Right renal cortex interstitium (tissue), 3 donors: ENCODE measurements at places on chromosomes 4 and X. TPM values are rescaled to one million over a fixed set of nuclear protein-coding genes. Genes with fewer than 3 reads are reported as not detected.

CENPE gene
- 13.1 TPM for polyA plus RNA-seq

MAGEA12 gene
- not detected for polyA plus RNA-seq

MAGEC2 gene
- polyA plus RNA-seq: not detected

PNMA5 gene
- polyA plus RNA-seq: 0.40 TPM

HTT-AS gene
- not detected for polyA plus RNA-seq

TEX13D gene
- polyA plus RNA-seq: not detected

CT45A10 gene
- polyA plus RNA-seq: not detected

CXCL1 gene
- 0.50 TPM for polyA plus RNA-seq

GRCh38 chrX:130637591-130637990 is 235.8 kb downstream of the RBMX2 start:
- no peak for DNase-seq

DNA sequence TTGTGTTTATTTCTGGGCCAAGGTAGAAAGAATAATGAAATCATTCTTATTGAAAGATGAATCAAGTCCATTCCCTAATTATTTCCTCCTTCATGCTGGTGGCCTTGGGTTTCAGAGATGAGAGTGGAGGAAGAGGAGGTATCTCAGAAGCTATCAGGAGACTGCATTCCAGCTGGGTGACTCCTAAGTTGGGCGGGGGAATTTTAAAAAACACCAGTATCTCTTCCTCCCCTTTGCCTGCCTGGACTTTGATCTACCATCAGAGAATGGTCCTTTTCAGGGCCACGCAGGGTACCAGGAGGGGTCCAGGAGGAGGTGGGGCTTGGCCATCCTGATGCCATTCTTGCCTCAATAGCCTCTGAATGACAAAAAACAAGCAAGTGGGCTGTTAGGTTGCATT is 104.4 kb downstream of the ASMT start:
- no peak for DNase-seq

DNA sequence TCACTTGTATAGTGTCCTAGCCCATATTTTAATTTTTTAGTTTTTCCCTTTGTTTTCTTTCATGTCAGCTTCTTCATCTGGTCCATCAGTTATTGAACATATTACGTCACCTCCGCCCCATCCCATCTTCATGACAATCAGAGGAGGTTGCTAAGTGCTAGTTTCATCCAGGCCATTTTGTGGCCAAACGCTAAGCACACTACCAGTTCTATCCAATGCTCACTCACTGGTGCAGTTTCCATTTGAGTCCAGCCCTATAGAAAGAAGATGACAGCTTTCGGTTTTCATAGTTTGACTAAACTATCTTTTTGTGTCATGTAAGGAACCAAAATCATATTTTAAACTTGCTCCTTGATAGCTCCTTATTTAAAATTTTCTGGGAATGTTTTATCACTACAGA is 304.2 kb downstream of the TENM3 start:
- DNase-seq: no peak

- no peak for DNase-seq
Measured at GRCh38 chr4:37628977-37629609, 57.1 kb downstream of the RELL1 start.

- no peak for DNase-seq
Measured at GRCh38 chr4:125837493-125838201, 522.9 kb downstream of the FAT4 start.

DNA sequence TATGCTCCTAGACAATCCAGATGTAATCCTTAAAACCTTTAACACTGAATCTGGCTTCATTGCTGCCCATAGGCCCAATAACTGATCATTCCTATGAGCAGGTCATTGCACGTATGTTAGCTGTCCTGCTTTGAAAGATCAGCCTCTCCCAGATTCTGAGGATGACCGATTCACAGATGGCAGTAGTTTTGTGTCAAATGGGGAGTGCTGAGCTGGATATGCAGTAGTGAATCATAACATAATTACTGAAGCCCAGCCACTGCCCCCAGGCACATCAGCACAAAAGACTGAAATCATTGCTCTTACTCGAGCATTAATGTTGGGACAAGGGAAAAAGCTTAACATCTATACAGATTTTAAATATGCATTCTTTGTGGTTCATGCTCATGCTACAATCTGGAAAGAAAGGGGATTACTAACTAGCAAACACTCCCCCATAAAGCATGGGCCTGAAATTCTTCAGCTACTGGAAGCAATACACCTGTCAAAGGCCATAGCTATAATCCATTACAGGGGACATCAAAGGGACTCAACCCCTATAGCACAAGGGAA is 16.4 kb upstream of the ZNF280C start:
- no peak for DNase-seq

GRCh38 chr4:146269228-146269653 is 54.9 kb downstream of the REELD1 start:
- no peak for DNase-seq

DNA sequence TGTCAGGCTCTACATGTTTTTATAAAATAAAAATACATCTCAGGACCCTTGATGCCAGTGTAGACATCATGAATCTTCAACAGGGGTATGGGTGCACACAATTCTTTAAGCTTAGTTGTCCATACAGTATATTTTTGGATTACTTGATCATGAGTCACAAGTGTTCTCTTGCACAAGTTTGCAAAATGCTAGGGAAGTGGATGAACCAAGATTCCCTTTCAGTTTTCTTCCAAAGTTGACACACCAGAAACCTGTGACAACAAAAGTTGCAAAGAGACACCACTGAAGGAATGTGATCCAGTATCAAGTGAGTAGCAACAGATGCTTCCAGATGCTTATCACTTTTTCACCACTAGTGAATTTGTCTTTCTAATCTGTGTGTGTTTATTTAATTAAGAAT is 1021.2 kb downstream of the PCDH7 start:
- DNase-seq: no peak

DNA sequence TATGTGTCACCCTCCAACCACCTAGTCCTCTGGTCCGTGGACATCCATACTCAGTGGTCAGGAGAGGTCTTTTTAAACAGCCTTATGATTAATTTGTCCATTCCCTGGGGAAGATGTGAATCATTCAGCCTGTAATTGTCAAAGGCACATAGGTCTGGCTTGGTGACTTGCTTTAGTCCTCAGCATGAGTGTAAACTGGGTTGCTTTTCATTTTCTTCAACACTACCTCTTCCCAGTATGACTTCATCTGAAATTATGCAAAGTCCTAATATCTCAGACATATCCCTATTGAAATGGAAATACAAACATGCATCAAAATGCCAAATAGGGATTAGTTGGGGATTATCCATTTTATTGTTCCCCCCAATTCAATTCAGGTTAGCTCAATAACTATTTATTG is 208.3 kb upstream of the AMOT start:
- no peak for DNase-seq

DNA sequence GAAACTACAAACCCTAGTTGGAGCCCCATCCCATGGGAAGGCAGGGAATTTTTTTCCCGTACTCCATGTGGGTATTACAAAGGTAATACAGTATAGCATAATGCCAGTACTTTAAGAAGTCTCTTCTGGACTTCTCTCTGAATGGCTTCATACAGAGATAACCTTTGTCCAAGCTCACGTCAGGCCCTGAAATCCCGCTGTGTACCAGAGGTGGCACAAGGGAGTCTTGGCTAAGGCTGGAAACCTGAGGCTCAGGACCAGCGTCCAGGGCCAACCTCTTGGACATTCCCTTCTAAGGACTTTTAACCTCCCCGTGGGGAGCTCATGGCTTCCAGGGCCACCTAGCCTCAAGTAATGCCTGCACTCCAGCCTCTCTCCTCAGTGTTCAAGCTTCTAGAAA is 338.9 kb upstream of the FAM241A start:
- no peak for DNase-seq

DNA sequence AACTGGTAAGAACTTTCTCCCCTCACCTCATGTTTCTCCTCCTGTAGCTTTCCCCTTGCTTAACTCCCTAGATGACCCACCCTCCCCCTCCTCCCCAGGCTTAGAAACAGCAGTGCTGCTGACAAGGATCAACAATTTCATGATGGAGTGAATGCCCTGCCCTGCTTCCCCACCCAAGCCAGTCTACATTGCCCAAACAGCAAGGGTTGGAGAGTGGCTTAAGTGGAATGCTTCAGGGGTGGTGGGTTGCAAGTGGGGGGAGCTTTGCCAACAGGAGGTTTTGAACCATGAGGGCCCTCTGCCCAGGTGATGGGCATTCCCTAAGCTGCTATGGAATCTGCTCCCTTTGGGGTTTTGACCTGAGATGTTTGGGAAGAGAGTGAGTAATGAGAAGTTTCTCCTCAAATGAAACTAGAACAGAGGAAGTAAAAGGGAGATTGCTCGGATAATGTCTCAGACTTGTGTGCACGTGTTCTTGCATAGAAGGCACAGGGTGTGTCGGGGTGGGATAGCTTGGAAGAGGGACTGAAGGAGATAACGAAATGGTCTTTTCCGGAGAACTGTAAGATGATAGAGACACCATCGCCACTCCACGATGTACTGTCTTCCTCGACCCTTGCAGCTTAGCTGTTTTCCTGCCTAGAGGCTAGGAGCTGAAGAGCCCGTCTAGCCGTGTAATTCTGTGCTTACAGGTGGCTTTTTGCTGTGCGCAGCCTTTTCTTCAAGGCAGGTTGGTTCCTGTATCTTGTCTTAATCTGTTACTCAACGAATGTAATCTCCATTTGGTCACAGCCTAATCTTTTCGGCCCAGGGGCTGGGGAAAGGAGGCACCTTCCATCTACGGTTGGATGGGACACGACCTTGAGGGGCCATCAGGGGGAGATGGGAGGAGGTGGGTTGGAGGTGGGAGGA is 10.1 kb downstream of the GDPD2 start:
- DNase-seq: no peak

DNA sequence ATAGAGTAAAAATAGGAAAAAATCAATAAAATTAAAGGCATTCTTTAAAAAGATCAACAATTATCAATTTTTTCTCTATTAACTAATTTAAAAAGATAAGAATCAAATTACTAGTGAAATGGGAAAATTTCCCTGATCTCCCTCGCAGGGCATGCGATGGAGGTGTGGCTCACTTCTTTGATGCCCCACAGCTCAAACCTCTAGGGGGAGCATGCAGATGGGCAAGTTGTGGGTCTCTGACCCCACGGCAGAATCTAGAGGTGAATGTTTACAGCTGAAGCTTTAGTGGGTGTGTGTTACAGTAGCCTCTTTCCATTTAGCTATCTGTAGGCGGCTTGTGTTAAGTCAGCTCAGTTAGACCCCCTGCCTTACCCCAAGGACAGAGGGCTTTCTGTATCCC is 1348.8 kb downstream of the PCDH18 start:
- DNase-seq: no peak
